Hippocampal formation (tissue), 2 donors: ENCODE measurements at places on chromosomes 5 and 9.

GRCh38 chr5:33311893-33312292 lies 128.9 kb upstream of the TARS1 start:
- DNase-seq: no peak

GRCh38 chr9:100084734-100085133 lies 14.1 kb downstream of the ERP44 start:
- DNase-seq: no peak

DNA sequence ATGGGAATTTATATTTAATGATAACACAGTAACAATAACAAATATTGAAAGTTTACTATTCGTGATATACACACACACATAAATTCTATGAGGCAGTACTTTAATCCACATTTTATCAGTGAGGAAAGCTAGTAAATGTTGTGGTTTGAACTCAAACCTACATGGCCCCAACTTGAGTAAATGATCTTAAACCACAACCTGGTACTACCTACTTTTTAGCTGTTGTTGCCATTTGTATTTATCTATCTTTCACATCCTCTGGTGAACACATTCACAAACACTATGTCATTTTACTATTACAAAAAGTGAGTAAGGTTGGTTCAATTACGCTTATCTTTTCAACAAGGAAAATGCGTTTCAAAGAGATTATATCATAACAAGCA lies 186.1 kb downstream of the SMC2 start:
- DNase-seq: no peak

- no peak for DNase-seq
Observed at GRCh38 chr9:26426551-26427131, 466.0 kb downstream of the CAAP1 start.

GRCh38 chr5:139178935-139179334 lies 19.2 kb downstream of the SIL1 start:
- DNase-seq: no peak

GRCh38 chr5:175513726-175514125 lies 35.4 kb downstream of the SFXN1 start:
- DNase-seq: no peak

DNA sequence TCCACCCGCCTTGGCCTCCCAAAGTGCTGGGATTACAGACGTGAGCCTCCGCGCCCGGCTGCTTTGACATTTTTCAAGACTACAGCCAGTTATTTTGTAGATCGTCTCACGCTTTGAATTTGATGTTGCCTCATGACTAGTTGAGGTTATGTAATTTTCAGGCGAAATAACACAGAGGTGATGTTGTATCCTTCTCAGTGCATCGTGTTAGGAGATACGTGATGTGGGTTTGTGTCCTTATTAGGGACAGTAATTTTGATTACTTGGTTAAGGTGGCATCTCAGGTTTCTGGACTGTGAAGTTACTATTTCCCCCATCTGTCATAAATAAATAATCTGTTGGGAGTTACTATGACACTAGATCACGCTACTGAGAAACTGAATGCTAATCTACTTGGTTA lies 25.0 kb downstream of the CTNNA1 start:
- DNase-seq: no peak

DNA sequence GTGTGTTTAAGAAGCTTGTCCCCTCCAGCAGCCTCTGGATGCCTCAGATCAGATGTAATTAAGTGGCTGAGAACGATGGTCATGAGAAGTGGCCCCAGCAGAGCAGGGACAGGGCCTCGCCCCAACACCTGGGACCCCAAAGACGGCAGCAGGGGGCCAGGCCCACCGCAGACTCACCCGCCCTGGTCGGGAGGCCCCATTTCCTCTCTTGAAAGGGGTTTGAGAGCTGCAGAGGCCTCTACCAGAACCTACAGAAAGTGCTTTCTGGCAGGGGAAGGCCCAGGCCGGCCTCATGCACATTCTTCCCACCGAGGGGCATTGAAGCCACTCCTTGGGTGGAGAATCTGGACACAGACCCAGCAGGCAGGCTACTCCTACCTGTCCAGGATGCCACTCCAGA lies 85.2 kb upstream of the FCN2 start:
- no peak for DNase-seq

DNA sequence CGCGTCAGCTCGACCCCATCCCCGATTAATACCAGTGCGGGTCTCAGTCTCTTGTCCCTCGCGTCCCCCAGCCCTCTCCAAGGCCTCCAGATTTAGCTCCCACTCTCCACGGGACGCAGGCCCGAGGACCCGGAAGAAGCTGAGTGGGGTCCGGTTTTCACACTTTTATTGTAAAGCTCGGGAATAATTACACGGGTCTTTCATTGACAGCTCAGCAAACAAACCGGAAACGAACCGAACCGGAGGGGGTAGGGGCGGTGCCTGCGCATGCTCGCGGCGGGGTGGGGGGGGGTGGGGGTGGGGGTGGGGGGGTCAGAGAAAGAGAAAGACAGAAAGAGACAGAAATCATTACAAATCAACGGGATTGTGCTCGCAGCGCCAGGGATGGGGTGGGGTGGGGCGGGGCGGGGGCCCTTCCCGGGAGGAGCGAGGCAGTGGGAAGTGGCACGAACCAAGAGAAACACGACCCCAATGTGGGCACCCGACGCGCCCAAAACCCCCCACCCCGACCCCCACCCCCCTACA lies 27.9 kb downstream of the PCDH1 start:
- DNase-seq: peak; percentile 64

- no peak for DNase-seq
Observed at GRCh38 chr5:24208686-24209106, 436.1 kb downstream of the CDH10 start.

DNA sequence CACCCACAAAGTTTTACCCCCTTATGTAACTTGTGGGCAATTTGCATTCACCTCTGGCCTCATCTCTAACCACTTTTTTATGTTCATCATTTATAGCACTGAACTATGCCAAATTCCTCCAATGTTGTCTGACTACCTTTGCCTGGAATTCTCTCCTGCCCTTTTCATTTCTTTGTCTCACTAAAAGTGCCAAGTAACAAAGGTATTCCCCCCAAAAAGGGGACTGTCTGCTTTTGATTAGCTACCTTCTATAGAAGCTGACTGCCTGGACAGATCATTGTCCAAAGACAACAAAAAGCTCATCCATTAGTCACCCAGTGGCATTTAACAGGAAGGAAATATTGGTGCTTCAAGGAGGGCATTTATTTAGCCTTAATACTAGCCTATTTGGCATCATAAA lies 189.9 kb upstream of the VCAN start:
- DNase-seq: no peak
